Activated CD4-positive, alpha-beta memory T cell treated with anti-CD3 and anti-CD28 coated beads for 36 hours (primary cell): ENCODE measurements at places on chromosomes 1 and 21.
A peak's percentile ranks its signal among the peaks of the same experiment; 100 is the strongest.

DNA sequence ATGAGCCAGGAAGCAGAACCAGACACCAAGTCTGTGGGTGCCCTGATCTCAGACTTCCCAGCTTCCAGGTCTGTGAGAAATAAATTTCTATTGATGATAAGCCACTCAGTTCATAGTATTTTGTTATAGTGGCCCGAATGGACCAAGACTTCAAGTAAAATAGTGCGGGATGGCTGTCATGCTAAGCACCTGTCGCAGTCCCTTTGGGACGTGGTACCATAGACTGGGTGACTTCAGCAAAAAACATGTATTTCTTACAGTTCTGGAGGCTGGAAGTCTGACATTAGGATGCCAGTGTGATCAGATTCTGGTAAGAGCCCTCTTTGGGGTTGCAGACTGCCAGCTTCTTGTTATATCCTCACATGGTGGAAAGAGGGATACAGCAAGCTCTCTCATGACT lies 2.6 kb upstream of the C1orf198 start:
- DNase-seq: no peak

GRCh38 chr1:204437796-204438570 lies 26.4 kb upstream of the PPP1R15B start:
- no peak for DNase-seq

DNA sequence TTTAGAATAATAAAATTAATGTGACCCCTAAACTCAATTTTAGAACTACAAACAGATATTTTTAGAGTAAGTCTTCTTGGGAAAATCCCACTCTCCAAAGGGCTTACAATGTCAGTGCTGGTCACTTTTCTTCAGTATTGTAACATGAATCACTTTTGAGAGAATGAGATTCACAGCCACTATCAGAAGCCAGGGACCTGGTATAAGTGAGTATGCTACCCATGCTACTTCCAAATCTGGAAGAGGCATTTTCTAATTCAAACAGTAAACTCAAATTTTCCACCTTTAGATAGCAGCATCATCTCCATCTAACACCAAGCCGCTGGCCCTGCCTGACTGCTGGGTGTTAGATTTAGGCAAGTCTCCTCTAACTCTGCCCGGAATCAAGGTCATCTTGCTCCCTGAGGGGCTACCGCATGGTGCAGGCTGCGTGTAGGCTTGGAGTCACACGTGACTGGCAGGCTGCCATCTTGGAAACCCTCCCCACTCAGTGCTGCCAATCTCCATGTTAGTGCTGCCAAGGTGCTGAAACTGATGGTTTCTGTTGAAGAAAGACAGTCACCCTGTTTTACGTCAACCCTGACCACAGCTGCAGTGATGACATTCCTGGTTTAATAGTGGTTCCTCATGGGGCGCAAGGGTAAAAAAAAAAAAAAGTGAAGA lies 882.9 kb upstream of the B3GALT2 start:
- DNase-seq: no peak

GRCh38 chr1:239386453-239387303 lies at the start of gene CHRM3:
Gene CHRM3 (plus strand): TSS chr1:239386568. CDS start chr1:239907452, 520,884 bp downstream.
- DNase-seq: peak; percentile 30

DNA sequence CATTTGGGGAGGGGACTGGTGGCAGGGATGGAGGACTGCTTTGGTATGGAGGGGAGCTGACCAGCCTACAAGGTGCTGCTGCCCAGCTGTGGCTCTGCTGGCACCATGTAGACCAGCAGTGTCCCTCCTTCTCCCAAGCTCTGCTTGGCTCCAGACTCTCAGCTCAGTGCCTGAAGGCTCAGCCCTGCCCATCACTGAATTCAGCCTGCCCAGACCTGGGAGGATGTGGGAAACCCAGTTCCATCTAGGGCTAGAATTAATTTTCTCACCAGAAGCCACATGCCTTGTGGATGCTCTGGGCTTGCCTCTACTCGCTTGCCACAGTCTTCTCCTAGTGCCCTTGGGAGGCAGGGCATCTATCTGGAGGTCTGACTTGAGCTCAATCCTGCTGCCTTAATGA lies 195.0 kb upstream of the EDN2 start:
- no peak for DNase-seq

- no peak for DNase-seq
These were observed 178.7 kb upstream of the RUNX1 start for GRCh38 chr21:35227786-35228185.

GRCh38 chr1:203563291-203563690 lies 63.3 kb upstream of the ATP2B4 start:
- no peak for DNase-seq

DNA sequence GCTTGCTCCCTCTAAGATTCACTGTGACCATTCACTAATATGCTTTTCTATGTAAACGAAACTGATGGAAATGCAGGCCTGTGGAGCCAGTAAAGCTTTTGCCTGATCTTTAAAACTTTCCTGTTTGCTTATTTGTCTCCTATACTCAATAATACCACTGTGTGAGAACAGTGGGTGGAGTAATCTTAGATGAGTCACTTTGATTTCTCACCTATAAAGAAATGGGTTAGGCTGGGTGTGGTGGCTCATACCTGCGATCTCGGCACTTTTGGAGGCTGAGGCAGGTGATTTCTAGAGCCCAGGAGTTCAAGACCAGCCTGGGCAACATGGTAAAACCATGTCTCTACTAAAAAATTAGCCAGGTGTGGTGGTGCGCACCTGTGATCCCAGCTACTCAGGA lies 70.8 kb downstream of the RWDD3 start:
- no peak for DNase-seq

GRCh38 chr1:115492880-115493279 lies 148.9 kb upstream of the VANGL1 start:
- no peak for DNase-seq

DNA sequence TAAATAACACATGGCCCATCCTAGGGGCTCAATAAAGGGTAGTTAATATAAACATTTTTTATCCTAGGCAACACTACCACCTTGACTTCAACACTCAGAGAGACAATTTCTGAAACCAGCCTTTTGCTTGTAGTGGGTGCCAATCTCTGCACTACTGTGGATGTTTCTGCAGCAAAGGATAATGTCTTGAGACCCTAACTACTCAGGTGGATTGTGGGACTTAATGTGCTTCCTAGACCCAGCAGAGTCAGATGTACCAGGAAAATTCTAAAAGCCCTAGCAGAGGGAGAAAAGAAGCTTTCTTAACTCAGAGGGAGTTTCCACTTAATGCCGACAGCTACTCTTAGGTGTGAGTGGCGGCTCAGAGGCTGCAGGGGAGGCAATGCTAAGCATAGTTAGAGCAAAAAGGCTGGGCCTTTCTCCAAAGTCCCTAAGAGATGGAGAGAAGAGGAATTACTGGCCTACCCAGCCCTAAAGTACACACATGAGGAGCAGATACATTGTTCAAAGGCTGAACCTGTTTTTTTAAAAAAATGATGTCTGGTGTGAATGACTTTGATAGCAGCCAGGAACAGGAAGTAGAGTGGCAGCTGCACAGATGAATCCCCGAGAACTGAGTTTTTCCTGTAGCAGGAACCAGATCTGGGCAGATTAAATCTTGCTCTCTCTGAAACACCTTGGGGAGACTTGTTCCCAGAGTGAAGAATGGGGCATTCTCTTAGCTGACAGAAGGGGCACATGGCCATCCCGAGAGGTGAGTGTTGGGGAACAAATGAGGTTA lies 33.5 kb upstream of the ABCD3 start:
- DNase-seq: peak; percentile 24

GRCh38 chr21:36627242-36627641 lies 71.7 kb upstream of the SIM2 start:
- no peak for DNase-seq

- DNase-seq: no peak
These were observed 897 bp downstream of the ZYG11B start for GRCh38 chr1:52727114-52727586.

- DNase-seq: no peak
These were observed 889.2 kb upstream of the NCAM2 start for GRCh38 chr21:20108976-20109540.

DNA sequence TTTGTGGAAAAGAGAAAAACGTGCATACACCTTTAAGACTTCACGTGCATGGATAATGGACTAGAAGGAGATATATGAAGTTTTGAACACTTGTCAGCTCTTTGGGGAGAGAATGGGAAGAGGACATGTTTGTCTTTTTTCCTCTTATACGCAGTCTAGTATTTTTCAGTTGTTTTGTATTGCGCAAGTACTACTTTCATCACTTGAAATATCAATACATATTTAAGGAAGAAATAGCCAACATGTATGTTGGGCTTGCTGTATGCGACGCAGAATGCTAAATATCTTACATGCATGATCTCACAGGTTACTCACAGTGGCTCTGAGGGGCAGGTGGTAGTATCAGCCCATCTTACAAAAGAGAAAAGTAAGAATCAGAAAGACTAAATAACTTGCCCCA lies 176.5 kb upstream of the RUNX1 start:
- no peak for DNase-seq

- DNase-seq: no peak
These were observed 377.1 kb downstream of the NPHP4 start for GRCh38 chr1:5615076-5615475.

DNA sequence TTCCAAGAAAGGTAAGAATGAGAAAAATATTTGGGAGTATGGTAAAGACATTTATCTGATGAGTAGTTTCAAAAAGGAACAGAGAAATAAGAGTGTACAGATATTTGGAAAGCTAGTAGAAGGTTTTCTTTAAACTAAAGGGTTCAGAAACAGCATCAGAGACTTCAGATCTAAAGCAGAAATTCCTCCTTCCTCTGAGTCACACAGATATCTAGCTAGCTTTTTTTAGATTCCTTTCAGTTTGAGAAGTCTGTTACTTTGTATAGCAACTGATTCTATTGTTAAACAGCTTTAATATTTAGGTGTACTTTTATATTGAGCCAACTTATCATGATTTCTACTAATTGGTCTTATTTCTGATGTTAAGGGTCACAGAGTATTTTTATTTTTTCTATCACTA lies 4.7 kb downstream of the AMY2B start:
- DNase-seq: no peak

DNA sequence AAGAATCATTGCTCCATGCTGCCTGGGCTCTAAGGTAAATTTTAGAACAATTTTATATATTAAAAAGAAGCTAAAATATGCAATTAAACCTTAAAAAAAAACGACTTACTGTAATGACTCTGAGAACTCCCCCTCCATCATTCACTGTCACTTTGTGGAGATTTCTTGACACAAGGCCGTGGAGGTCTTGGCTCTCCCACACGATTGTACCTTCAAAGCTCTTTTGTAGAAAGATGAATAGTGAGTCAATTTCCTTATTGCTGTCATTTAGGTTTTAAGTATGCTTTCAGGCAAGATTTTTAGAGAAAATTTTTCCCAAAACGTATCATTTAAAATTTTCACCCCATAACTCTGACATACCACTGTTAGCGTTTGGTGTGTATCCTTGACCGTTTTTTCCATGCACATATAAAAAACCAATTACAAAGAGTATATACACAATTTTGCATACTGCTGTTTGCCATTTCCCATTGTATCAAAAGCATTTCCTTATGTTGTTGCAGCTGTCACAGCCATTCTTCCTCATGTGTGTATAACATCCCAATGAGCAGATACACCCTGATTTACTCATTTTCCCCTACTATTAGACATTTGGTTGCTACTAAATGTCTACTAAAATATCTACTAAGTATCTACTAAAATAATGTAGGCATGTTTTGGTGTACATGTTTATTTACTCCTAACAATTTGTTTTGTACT lies 33.4 kb downstream of the B3GALNT2 start:
- no peak for DNase-seq

DNA sequence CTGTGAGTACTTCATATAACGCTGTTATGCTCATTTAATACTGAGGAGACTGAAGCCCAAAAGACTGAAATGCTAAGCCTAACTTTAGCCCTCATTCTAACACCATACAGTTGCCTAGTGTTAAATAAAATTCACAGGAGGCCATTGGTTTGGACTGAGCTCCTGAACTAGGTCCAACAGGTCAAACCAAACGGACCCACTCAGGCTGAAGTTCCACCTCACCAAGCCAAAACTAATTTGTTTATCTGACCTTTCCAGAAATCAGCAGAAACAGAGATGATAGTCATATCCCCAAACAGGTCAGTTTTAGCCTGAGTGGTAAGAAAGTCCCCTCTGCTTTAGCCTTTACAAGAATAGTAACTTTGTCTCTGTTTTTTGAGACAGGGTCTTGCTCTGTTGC lies 311.3 kb upstream of the ZP4 start:
- DNase-seq: no peak

GRCh38 chr1:150567717-150568593 lies 11.5 kb downstream of the MCL1 start:
- peak; percentile 68 for DNase-seq

DNA sequence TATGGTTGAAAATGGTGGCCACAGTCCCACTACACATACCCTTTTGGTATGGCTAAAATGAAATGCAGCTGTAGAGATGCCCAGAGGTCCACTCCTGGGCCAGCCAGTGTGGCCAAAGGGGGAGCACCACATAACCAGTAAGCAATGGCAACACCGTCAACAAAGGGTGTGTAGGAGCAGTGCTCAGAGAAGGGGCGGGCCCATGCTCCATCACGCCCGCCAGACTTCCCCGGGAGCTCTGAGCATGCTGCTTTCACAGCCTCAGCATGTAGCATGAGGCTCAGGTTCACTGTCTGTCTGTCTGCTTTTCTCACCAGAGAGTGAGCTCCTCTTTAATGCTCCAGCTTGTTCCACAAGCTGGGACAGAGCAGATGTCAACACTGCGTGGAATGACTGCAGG lies 537.6 kb downstream of the MATN1 start:
- no peak for DNase-seq
